ENCODE measurements at places on chromosomes 5 and 9.

DNA sequence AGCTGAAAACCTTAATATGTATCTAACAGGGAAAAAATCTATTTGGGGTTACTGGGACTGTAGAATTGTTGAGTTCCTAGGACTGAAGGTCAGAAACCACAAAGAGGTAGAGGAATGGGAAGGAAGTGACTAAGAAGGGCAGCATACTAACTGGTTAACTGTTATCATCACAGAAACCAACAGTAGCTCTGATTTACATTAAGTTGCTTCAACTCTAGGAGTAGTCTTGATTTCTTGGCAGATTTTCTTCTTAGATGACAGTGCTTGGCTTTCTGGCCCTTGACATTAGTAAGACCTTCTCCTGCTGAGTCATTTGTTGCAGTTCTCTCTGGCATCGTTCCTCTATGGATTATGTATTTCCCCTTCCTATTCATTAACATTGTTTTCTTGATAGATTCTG lies 116.1 kb upstream of the RASA1 start:
- peak; percentile 93 for DNase-seq

DNA sequence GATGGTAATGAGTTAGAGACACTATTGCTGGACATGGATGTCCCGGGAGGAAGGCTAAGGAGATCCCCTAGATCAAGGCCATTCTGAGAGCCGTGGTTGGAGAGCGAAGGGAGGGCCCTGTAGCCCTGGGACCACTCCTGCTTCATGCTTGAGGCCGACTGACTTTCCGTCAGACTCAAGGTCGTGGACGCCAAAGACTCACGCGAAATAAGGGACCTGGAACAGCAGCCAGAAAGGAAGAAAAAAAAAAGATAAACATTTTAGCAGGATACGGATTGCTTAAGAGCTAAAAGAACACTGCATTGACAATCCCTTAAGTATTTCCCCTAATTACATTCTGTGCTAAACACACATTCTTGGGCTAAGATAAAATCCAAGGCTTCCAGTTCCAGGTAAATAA lies 181.2 kb downstream of the GLIS3 start:
- no peak for DNase-seq

- DNase-seq, result no peak
Observed at GRCh38 chr9:137764981-137765380, 112.6 kb upstream of the CACNA1B start.

DNA sequence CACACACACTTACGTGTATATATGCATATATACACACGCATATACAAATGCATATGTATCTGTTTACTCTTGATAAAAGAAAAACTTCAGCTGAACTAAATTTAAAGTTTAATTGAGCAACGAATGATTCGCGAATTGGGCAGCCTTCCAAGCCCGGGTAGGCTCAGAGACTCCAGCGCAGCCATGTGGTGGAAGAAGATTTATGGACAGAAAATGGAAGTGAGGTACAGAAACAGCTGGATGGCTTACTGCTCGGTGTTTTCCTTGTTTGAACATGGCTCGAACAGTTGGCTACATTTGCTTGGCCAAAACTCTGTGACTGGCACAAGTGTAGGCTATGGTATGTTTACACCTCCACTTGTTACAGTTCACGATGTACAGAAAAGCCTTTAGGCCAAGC lies 239.3 kb upstream of the PRDM9 start:
- peak; percentile 9 for DNase-seq

- DNase-seq, result no peak
Observed at GRCh38 chr9:76638001-76638400, 126.2 kb upstream of the PCA3 start.

DNA sequence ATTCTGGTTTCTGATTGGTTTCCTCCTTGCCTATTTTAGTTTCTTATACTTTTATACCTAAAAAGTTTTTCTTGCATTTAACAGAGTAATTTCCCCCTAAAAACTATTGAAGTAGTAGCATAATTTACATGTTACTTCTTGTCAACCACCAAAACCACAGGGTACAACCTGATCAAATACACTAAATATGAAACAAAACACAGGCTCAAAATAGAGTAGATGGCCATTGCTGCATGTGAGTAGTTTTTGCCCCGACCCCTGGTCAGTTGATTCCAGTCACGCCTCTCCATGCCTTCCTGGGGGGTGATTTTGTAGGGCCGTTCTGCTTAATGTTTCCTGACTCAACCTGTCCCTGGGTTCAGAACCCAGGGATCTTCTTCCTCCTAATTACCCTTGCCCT lies 101.8 kb downstream of the TLE4 start:
- no peak for DNase-seq

DNA sequence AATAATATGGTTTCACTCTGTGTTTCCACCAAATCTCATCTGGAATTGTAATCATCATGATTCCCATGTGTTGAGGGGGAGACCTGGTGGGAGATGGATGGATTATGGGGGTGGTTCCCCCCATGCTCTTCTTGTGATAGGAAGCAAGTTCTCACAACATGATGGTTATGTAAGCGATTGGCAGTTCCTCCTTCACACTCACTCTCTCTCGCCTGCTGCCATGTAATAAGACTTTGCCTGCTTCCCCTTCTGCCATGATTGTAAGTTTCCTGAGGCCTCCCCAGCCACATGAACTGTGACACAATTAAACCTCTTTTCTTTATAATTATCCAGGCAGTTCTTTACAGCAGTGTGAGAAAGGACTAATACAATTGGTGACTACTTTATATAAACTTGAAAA lies 48.4 kb downstream of the PTBP3 start:
- DNase-seq, result no peak

DNA sequence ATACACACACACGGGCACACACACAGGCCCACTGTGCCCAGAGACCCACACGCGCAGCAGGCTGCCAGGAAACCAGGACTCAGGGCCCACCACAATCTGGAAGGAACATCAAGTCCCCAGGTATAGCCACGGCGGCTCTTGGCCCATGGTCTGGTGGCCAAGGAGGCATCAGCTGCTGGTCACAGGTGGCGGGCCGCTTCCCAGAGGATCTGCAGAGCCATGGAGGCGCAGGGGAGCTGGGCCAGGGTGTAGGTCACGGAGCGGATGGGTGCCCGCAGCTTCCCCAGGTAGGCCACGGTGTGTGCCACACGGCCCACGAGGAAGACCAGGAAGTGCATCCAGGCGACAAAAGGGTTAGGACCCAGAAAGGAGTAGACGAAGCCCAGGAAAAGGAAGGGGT lies 13.4 kb downstream of the PTGES start:
- no peak for DNase-seq

DNA sequence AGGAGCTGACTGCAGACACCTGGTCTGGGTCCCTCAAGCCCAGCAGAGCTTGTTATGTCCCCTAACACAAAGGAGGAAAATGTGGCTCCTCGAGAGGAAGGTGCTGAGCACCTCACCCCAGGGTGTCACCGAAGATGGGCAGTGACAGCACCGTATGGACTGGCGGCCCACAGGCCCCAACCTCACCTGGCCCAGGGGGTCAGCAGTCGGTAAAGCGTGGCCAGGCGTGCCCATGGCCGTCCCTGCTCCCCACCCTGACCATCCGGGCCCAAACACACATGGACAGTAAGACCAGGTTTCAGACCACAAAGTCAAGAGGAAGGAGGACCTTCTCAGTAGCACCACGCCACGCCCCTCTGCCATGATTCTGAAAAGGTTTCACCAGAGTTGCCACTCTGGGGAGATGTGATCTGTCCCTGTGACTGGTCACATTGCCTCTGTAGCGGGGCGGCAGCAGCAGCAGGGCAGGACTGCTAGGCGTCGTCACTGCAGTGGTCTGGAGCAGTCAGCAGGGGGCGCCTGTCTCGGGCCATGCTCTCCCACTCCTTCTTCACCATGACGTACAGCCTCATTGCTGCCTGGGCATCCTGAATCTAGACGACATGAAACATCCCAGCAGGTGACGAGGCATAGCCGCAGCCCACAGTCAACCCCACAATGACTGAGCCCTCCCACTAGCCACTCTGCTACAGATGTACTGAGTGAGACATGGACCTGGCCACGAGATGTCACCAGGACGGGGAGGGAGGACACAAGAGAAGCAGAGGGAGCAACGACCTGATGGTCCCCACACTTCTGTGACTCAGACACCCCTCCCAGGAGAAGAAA lies 11.1 kb downstream of the REXO4 start:
- peak; percentile 60 for DNase-seq

DNA sequence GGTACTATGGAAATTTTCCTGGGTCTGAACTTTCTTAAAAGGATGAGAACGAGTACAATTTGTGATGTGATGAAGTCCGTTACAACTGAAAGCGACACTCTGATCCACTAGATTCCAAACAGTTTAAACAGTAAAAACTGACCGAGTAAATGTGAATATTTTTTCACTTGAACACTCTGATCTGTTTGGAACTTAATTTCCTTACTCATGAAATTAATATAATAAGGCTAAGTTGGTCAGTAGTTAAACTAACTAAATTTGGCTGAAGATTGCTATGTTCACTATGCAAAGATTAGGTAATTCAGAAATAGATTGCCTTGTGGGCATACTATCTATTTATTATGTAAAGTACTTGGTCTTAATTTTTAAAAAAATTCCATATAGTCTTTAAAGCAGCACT lies at the start of gene C9orf57:
Gene C9orf57, minus strand, starts transcription at position 101 of the 400 bp plus-strand sequence. CDS start 1,282 bp downstream, outside the sequence.
- DNase-seq, result no peak

GRCh38 chr5:39697881-39698280 lies 273.1 kb upstream of the DAB2 start:
- DNase-seq, result no peak

DNA sequence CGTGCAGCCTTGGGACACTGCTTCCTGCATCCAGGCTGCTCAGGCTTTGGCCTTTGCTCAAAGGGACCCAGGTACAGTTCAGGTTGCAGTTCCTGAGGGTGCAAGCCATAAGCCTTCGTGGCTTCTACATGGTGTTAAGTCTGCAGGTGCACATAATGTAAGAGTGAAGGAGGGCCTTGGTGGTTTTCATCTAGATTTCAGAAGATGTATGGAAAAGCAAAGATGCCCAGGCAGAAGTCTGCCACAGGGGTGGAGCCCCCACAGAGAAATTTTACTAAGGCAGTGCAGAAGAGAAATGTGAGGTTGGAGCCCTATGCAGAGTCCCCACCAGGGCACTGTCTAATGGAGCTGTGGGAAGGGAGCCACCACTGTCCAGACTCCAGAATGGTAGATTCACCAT lies 200.9 kb downstream of the ICE1 start:
- DNase-seq, result no peak

GRCh38 chr9:962023-962422 lies 14.4 kb upstream of the DMRT3 start:
- DNase-seq, result peak; percentile 25

- DNase-seq, result no peak
Observed at GRCh38 chr5:106367281-106367680, 1303.5 kb downstream of the EFNA5 start.

DNA sequence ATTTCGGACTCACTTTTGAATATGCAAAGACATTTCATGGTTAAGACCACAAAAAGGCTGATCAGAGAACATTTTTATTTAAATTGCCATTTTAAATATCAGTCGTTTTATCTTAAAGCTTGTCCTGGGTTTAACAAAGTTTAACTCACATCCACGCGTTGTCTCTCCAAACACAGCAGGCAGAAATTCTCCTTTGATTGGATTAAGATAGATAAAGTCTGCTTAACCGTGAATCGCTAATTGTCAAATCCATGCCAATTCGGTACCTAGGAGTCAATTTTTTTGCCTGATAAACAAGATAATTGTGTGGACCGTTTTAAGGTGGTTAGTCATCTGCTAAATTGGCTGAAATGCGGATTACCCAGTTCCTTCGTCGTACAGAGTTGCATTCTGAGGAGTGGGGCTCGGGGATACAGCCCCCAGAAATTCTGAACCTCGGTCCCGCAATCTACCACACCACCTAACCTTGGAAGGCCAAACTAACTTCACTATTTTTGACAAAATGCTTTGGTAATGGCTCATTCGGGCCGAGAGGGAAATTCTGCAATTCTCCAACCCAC lies 665 bp upstream of the BTF3 start:
- no peak for DNase-seq

- peak; percentile 57 for DNase-seq
Observed at GRCh38 chr9:34496149-34496712, 26.6 kb downstream of the ENHO start.

- peak; percentile 17 for DNase-seq
Observed at GRCh38 chr5:57778501-57779091, 296.0 kb upstream of the ACTBL2 start.

DNA sequence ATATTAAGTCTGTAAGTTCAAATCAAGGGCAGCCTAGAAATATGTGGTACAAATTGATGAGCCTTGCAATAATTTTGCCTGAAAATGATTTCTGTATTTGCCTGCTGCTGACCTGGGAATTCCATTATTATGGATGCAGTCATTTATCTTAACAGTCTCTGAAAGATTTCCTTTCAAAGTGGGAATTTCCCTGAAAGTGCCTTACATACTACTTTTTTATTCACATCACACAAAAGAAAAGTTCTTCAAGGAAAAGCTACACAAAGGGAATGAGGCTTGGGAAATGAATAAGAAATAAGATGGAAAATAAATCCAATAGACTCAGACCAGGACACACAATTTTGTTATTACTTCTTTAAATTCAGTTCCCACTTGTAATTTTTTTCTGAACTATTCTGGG lies 537.8 kb upstream of the PTGER4 start:
- no peak for DNase-seq

DNA sequence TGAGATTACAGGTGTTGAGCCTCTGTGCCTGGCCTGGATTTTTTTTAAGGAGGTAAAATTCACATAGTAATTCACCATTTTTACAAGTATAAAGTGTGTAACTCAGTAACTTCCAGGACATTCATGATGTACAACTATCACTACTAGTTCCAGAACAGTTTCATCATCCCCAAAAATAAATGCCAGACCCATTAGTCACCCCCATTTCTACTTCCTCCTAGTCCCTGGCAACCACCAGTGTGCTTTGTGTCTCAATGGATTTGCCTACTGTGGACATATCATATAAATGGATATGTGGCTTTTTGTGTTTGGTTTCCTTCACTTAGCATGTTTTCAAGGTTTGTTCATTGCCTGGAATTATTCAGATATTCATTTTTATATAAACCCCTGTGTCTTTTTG lies 72.5 kb upstream of the PANK3 start:
- DNase-seq, result peak; percentile 95

GRCh38 chr5:55160493-55161209 lies 680 bp downstream of the GPX8 start:
- peak; percentile 98 for DNase-seq

- peak; percentile 7 for DNase-seq
Observed at GRCh38 chr9:132412089-132412488, 2.1 kb downstream of the CFAP77 start.

DNA sequence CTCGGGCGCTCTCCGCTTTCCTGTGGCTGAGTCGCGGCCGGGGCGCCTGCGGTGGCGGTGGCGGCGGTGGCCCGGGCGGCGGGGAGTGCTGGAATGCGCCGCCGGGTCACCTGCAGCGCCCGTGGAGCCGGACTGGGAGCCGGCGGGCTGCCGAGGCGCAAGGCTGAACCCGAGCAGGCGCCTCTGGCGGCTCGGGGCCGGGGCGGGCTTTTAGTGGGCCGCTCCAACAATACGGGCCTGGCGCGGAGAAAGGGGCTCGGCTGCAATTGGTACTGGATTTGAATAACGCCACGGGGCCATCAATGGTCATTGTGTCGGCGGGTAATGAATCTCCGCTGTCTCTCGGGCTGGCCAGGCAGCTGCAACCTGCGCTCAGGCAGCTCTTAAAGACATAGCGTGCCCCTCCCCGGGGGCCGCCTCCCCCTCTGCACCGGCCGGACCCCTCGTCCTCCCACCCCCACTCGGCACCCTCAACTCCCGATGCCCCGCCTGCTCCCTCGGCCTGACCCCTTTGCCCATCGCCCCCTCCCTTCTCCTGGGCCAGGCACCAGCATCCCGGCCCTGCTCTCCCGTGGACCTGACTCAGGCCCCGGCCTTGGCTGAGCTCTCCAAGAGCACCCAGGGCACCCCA lies 22.1 kb downstream of the URM1 start:
- DNase-seq, result no peak
